ENCODE measurements at places on chromosomes 16 and 17.

- peak; percentile 92 for DNase-seq
Observed at GRCh38 chr17:43393944-43394482, 4.8 kb upstream of the ARL4D start.

GRCh38 chr17:4375039-4375748 is 8.7 kb upstream of the UBE2G1 start:
- DNase-seq, result peak; percentile 44

DNA sequence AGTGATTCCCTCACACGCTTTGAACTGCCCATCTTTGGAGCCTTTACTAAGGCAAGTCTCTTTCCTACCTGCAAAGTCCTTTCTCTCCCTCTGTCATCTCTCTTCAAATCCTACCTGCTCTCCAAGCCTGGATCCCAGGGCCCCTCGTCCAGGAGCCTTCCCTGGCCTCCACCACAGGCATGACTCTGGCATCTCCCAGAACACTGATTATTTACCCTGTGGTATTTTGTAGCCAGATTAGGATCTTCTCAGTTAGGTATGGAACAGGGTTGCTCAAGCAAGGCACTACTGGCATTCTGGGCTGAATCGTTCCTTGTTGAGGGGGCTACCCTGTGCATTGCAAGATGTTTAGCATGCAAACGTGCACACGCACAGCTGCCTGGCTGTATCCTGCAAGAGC is 31.9 kb upstream of the POLR3E start:
- DNase-seq, result no peak

DNA sequence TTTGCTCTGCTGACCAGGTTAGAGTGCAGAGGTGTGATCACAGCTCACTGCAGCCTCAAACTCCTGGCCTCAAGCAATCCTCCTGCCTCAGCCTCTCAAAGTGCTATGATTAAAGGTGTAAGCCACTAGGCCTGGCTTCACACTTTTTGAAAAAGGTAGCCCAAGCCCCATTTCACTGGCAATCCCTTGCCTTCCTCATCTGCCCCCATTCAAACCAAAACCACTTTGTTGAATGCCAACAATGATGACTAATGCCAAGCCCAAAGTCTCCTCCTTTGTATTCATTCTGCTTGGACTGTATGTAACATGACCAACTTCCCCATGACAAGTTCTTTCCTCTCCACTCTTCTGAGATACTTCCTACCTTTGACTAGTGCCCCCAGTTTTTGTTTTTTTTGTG is 33.1 kb downstream of the N4BP1 start:
- DNase-seq, result no peak

All from stimulated activated CD4-positive, alpha-beta T cell treated with anti-CD3 and anti-CD28 coated beads, Interleukin-4, amount 100 ng/mL, for 48 hours (primary cell).